ENCODE measurements at places on chromosomes 16 and 17. TPM values are rescaled to one million over a fixed set of nuclear protein-coding genes. Genes with fewer than 3 reads are reported as not detected.

The CD300A gene
- total RNA-seq: not detected

The LITAFD gene
- not detected for total RNA-seq

The DHRS7C gene
- not detected for total RNA-seq

The CDRT15L2 gene
- not detected for total RNA-seq

The KCNG4 gene
- total RNA-seq: not detected

The MPP3 gene
- total RNA-seq: 19.4 TPM

The PRM2 gene
- not detected for total RNA-seq

The CD19 gene
- not detected for total RNA-seq

The CIBAR2 gene
- total RNA-seq: not detected

The CHST4 gene
- not detected for total RNA-seq

The SNX11 gene
- total RNA-seq: 26.5 TPM

The CDIPT gene
- 92.4 TPM for total RNA-seq

The CYGB gene
- total RNA-seq: 1.4 TPM

The NPIPA8 gene
- total RNA-seq: 0.94 TPM

The WWP2 gene
- total RNA-seq: 21.0 TPM

The KCNH6 gene
- not detected for total RNA-seq

The TBX2 gene
- 7.0 TPM for total RNA-seq

The KIF22 gene
- 73.9 TPM for total RNA-seq

The PDXDC1 gene
- 69.1 TPM for total RNA-seq

The TBC1D3I gene
- total RNA-seq: 0.46 TPM

The CA4 gene
- not detected for total RNA-seq

The TMEM11 gene
- total RNA-seq: 71.0 TPM

The NOL3 gene
- total RNA-seq: 75.8 TPM

The HAGHL gene
- 18.4 TPM for total RNA-seq

The MEAK7 gene
- 66.1 TPM for total RNA-seq

The RND2 gene
- total RNA-seq: 0.14 TPM

The TEX19 gene
- 0.41 TPM for total RNA-seq

The C17orf50 gene
- not detected for total RNA-seq

The PRSS8 gene
- total RNA-seq: 1.2 TPM

Data from A549 treated with ZK216348 at 1 μM for 4 hours (cell line).